ENCODE measurements at places on chromosomes 5 and 9. TPM values are rescaled to one million over a fixed set of nuclear protein-coding genes. Genes with fewer than 3 reads are reported as not detected.

WHRN gene
- total RNA-seq = 7.0 TPM

TNFSF8 gene
- total RNA-seq = 1.0 TPM

FAM221B gene
- not detected for total RNA-seq

ECSCR gene
- 4.5 TPM for total RNA-seq

SLC36A2 gene
- total RNA-seq = not detected

FREM1 gene
- total RNA-seq = 2.3 TPM

FABP6 gene
- not detected for total RNA-seq

KIAA0825 gene
- total RNA-seq = 2.4 TPM

ARPC5L gene
- 43.4 TPM for total RNA-seq

EPB41L4A gene
- total RNA-seq = 10.2 TPM

AK8 gene
- total RNA-seq = not detected

GPBP1 gene
- 51.3 TPM for total RNA-seq

STKLD1 gene
- total RNA-seq = 0.95 TPM

SIT1 gene
- total RNA-seq = 0.46 TPM

TMEM161B gene
- 28.3 TPM for total RNA-seq

PCDHGB2 gene
- 1.7 TPM for total RNA-seq

TERT gene
- 2.3 TPM for total RNA-seq

MEIKIN gene
- total RNA-seq = not detected

NMUR2 gene
- total RNA-seq = not detected

MEGF9 gene
- total RNA-seq = 11.6 TPM

ANKDD1B gene
- total RNA-seq = 8.6 TPM

NIPAL4 gene
- total RNA-seq = not detected

C9 gene
- total RNA-seq = not detected

AGXT2 gene
- total RNA-seq = not detected

MYOZ3 gene
- 0.31 TPM for total RNA-seq

HK3 gene
- total RNA-seq = 1.3 TPM

LHX3 gene
- total RNA-seq = not detected

KIF12 gene
- 27.9 TPM for total RNA-seq

RUFY1 gene
- 39.0 TPM for total RNA-seq

PTPN3 gene
- 29.4 TPM for total RNA-seq

UNC5A gene
- total RNA-seq = not detected
